ENCODE measurements at places on chromosomes 16 and 17.

GRCh38 chr17:41688641-41689496, at the start of gene EIF1:
TSS of gene EIF1 (plus strand) at chr17:41688885. CDS start at chr17:41689039, 154 bp downstream.
- DNase-seq: peak; percentile 100

DNA sequence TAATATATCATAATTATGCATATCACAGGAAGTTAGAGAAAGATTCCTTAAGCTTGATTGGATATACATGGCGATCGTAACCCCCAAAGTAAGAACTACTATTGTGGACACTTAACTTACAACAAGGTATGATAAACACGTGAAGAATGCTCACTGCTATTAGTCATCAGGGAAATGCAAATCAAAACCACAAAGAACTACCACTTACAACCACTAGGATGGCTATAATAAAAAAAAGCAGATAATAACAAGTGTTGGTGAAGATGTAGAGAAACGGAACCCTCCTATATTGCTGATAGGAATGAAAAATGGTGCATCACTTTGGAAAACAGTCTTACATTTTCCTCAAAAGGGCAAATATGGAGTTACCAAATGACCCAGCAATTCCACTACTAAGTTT, 265.9 kb downstream of the SLC39A11 start:
- DNase-seq: no peak

DNA sequence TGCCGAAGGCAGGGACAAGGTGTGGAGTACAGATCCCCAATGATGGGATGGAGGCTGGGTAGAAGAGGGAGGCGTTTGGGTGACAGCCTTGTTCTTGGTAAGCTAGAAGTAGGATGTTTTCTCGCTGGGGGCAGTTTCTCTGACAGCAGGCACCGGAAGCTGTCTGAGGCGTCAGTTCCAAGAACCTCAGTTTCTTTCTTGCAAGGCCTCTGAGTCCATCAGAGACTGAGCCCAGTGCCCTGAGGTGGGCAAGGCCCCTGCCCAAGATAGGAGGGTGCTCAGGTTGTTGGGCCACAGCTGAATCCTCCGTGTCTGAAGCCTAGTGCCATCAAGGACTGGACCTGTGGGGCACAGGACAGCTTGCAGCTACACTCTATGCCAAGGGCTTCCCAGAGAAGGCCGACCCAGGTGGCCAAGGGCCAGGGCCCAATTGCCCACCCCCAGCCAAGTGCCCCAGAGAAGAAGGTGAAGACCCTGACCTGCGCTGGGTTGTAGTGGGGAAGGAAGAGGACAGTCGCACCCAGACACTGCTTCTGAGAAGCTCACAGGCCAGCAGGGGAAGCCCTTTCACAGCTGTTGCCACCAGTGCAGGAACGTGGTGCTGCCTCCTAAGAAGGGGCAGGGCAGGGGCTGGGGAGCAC, 13.1 kb downstream of the CYB5D2 start:
- DNase-seq: no peak

GRCh38 chr17:79836972-79837887, 2.0 kb downstream of the CBX4 start:
- DNase-seq: no peak

DNA sequence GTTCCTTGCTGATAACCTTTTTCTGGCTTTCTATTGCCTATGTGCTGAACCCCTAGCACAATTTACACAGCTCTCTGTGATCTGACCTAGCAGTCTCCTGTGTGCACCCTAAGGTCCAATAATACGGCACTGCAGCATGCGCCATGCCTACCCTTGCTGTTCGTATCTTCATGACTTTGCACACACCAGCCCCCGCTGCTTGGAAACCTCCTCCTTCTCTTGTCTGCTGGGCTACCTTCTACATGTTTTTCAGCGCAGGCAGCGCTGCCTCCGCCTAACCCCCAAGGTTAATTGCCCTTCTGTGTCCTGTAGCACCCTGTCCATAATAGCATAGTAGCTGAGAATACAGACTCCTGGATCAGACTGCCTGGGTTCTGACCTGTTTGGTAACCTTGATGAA, 1.4 kb downstream of the STARD3 start:
- DNase-seq: no peak

DNA sequence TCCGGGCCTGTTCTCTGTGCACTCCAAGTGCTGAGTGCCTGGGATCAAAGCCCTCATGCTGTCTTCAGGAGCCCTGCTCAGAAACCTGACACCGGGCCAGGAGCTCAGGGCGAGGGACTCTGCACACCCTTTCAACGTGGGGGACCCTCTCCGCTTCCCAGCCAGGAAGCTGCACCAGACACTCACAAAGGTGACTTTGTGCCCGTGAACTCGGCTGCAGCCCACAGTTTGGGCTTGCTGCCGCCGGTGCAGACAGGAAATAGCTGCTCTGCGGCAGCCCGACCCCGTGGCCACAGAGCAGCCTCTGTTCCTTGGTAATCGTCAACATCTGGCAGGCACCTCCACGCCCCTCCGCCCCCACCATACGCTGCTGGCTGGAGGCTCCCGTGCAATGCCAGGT, 93.4 kb upstream of the METRNL start:
- peak; percentile 37 for DNase-seq

DNA sequence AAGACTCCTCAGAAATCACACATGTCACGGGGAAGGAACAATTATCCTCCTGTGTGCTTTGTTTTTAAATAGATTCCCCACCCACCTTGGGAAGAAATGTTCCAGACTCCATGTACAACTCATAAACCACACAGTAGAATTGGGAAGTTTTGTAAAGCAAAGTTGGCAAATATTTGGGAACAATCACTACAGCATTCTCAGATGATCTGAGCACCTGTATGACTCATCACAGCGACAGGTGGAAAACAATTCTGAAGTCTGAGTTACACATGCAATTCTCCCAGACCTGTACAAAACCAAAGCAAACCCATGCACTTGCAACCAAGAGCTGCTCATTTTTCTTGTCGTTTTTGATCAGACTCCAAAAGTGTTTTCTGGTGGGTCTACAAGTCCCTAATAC, 14.4 kb upstream of the MYLK3 start:
- no peak for DNase-seq

GRCh38 chr16:56013962-56014552, 138.9 kb upstream of the CES5A start:
- peak; percentile 34 for DNase-seq

- no peak for DNase-seq
Observed at GRCh38 chr16:9921997-9922396, 260.2 kb downstream of the GRIN2A start.

DNA sequence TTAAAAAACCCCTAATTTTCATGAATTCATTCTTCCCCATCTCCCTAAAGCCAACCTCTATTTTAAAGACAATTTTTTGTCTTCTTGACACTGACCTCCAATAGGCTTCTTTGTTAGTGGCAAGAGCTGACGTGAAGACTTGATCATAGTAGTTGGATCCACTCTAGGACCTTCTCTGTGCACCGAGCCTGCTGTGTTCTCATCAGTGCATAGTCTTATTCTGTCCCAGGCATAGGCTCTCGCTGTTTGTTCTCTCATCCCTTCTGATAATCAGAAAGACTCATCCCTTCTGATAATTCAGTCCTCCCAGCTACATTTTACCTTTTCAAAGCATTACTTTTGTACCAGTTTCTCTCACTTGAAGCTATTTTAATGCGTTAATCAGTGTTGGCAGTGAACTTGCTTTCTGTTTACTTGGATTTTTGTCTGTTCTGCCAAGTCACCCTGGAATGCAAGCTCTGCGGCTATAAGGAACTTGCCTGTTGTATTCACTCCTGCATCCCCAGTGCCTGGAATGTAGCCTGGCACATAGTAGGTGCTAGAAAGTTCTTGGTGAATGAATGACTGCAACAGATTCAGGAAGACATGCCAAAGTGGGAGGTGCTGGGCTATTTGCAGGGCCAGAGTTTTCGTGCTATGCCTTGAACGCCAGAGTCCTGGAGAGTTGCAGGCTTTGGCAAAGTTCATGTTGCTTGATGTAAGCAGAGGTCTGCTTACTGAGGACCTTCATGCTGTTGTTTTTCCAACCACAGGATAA, 147.6 kb upstream of the MPHOSPH6 start:
- no peak for DNase-seq

GRCh38 chr17:17696882-17697633, 15.8 kb downstream of the RAI1 start:
- DNase-seq: no peak
